ENCODE measurements at places on chromosomes 16 and 17.

DNA sequence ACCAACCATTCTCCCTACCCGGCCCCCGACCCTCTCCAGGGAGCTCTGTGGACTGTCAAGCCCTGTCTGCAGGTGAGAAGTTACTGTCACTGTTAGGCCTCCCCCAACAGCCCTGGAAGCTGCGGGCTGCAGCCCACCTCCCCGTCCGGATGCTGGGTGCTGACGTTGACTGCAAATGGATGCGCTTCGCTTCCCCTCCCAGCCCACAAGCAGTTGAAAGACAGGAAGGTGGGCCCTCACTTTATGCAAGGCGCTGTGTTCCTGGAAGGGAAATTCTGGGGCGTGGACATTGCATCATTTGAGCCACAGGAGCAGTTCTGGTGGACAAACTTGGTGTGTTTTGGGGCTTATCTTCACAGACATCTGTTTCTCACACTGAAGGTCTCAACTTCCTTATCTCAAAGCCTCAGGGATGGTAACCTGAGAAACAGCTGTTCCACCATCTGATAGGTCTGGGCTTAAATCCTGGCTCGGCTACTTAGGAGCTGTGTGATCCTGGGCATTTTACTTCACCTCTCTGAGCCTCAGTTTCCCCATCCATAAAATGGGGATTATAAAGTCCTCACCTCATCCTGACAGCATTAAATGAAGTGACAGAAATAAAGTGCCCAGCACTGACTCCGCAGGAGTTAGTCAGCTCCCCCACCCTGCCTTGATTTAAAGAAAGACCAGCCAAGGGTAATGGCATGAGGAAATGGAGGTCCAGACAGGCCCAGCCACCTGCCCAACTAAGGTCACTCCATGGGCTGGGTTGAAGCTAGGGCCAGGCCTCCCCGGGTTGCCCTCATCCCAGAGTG, 4.6 kb upstream of the DRC7 start:
- no peak for DNase-seq

- DNase-seq, result no peak
Measured at GRCh38 chr16:55015181-55015913, 84.7 kb downstream of the IRX5 start.

DNA sequence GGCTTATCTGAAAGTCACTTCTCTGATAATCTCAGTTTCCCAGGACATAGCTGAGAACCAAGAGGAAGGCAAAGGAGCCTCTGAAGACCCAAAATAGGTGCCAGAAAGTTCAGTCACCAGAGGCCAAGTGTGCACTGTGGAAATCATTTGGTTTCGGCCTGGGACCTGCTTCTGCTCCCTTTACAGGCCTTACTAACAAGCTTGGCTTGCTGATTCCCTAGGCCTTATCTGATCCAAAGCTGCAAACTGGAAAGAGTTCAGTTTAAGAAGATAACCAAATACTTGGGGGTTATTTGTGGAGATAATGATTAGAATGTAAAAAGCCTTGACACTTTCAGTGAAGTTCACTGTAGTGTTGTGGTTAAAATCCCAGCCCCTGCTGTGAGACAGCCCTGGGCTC, 17.0 kb downstream of the ITGA3 start:
- no peak for DNase-seq

- DNase-seq, result no peak
Measured at GRCh38 chr16:50644729-50645128, 36.4 kb downstream of the SNX20 start.

DNA sequence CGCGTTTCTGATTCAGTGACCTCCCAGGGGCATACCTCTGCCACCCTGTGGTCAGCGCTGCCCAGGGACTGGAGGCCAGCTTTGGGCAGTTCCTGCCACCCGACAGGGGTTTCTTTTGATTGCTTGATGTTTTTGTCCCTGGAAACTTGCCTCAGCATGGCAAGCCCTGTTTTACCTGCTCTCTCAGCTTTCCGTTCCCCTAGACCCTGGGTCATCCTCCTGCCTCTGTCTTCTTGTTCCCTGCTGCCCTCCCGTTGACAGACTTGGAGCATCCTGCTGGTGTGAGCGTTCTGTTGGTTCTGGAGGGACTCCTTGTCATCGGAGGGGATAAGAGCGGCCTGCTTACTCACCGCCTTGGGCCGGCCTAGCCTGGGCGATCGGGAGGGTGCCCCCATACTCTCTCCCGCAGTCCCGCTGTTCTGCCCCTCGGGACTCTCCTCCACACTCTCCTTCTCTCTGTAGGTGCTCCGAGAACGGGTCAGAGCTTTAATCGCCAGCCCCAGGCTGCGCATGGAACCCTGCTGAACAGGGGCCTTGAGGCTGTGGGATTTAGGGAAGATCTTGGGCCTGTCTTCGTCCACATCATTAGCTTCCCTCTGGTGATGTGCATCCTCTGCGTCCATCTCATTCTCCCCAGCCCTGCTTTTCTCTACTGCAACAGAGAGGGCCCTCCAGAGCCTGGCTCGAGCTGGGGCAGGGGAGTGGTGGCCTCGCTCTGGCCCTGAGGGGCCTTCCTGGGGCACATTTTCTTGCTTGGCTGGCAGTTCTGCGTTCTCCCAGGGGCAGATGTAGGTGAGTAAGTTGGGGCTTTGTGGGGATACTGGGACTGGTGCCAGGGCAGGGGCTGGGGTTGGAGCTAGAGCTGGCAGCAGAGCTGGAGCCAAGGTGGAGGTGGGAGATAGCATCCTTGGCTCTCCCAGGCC, 13.7 kb downstream of the GPR179 start:
- no peak for DNase-seq
